ENCODE measurements at places on chromosomes 5 and 9.

GRCh38 chr9:85949586-85950335, 8.8 kb downstream of the NAA35 start:
- DNase-seq = no peak
- H3K4me3 ChIP-seq = no peak overlapping the region
- H3K36me3 ChIP-seq = no peaks in the 10 kb centered on the region
- no peak overlapping the region for H3K27ac ChIP-seq
- H3K27me3 ChIP-seq = no peaks in the 10 kb centered on the region
- H3K4me1 ChIP-seq = no peaks in the 10 kb centered on the region

DNA sequence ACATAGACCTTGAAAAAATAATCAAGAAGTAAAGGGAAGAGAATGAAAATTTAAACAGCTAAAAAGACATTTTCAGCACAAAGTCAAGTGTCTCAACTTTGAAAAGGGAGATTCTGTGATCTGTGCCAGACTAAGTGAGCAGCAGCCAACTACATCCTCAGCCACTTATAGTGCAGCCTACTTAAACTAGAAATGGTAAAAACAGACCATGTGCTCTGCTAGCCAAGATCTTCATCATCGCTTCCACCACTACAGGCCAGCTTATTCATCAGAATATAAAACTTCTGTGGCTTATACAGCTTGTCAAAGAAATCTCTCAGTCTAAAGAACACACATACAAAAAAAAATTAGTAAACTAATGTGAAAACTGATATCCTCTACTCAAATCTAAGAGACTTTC, 63.5 kb downstream of the CEMIP2 start:
- H3K27ac ChIP-seq = no peak overlapping the region
- H3K27me3 ChIP-seq = no peaks in the 10 kb centered on the region
- H3K4me3 ChIP-seq = no peak overlapping the region
- H3K36me3 ChIP-seq = peaks cover 12% of the 10 kb centered on the region

DNA sequence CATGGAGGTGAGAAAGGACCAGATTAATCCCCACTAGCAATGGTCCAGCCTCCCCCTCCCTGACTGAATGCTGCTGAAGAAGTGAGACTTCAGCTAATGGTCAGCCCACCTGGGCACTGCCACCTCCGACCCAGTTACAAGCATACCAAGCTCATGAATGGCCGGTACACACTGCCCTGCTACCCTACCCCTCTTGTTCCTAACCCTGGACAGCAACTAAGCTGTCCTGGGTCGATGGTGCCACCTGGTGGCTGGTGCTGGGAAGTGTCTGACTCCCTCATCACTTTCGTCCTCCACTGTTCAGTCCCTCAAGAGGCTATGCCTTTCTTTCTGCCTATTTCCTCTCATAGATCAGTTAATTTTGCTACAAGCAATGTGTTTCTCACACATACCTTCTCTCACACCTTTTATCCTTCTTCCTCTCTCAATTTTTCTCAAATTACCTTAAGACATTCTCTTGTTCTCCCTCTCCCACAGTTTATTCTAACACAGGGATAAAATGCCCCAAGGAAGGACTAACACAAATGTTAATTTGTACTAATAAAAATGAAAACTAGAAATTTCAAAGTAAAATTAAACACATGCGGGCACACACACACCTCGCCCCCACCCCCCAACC, 42.4 kb downstream of the PAX5 start:
- no peaks in the 10 kb centered on the region for H3K36me3 ChIP-seq
- DNase-seq = peak; percentile 54
- no peak overlapping the region for H3K27ac ChIP-seq
- H3K4me1 ChIP-seq = peaks cover 5% of the 10 kb centered on the region

DNA sequence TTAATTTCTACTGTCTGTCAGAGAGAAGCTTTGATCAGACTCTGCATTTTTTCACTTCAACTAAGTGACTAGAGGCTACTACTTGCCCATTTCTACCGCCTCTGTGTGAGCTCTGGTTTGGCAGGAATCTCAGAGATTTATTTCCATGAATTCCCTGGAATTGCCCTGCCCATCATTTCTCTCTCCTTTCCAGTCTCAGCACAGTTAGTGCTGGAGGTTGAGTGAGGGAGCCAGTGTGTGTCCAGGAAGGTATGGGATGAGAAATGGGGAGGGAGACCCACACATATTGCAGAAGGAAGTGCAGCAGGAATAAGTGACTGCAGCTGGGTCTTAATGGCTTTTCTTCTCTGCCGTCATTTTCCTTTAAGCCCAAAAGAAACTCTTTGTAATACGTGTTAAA, 443.1 kb upstream of the ZNF462 start:
- no peaks in the 10 kb centered on the region for H3K27me3 ChIP-seq
- no peak overlapping the region for H3K4me3 ChIP-seq
- H3K36me3 ChIP-seq = no peaks in the 10 kb centered on the region
- peaks cover 2% of the 10 kb centered on the region for H3K4me1 ChIP-seq
- no peak overlapping the region for H3K27ac ChIP-seq

DNA sequence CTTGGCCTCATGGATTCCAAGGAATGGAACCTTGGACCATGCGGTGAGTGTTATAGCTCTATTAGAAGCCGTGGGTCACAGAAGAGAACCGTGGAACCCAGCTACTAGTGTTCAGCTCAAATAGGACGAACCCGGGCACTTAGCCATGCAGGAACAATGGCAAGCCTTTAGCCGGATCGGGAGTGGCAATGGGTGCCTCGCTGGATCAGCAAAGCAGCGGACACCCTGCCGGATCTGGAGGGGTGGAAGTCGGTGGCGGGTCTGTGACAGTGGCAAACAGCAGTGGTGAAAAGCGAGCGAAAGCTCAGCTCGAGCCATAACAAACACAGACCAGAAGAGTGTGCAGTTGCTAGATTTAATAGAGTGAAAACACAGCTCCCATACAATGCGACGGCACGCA, 2.4 kb upstream of the CDO1 start:
- H3K36me3 ChIP-seq = no peaks in the 10 kb centered on the region
- H3K27me3 ChIP-seq = peaks cover 10% of the 10 kb centered on the region
- no peak overlapping the region for H3K4me3 ChIP-seq
- H3K4me1 ChIP-seq = peaks cover 1% of the 10 kb centered on the region
- no peak for DNase-seq
- no peak overlapping the region for H3K27ac ChIP-seq

GRCh38 chr9:37700131-37700530, 49.4 kb downstream of the FRMPD1 start:
- no peaks in the 10 kb centered on the region for H3K27me3 ChIP-seq
- DNase-seq = no peak
- no peak overlapping the region for H3K27ac ChIP-seq

- no peaks in the 10 kb centered on the region for H3K36me3 ChIP-seq
- peaks cover 6% of the 10 kb centered on the region for H3K4me1 ChIP-seq
- H3K27me3 ChIP-seq = no peaks in the 10 kb centered on the region
Observed at GRCh38 chr9:124618476-124618875, 111.3 kb upstream of the NR5A1 start.

DNA sequence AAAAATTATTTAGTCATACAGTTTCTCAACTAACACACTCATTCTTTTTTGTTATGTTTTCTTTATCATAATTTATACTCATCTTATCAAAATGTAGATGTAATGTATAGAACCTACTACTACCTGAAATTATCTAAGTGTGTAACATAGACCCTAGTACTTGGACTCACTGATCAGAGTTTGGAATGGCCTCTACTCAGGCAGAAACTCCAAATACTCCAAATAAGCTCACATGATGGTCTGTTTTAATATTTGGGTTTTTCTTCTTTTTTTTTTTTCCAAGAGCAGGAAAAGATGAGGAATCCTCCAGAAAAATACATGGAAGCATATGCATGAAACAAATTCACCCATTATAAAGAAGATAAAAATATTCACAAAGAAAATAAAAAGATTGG, 126.3 kb downstream of the PDE4D start:
- DNase-seq = no peak
- peaks cover 7% of the 10 kb centered on the region for H3K27me3 ChIP-seq
- no peaks in the 10 kb centered on the region for H3K4me1 ChIP-seq
- no peak overlapping the region for H3K4me3 ChIP-seq
- H3K36me3 ChIP-seq = no peaks in the 10 kb centered on the region

- no peaks in the 10 kb centered on the region for H3K27me3 ChIP-seq
- no peak overlapping the region for H3K4me3 ChIP-seq
Observed at GRCh38 chr9:77947651-77948050, 84.0 kb downstream of the GNAQ start.

DNA sequence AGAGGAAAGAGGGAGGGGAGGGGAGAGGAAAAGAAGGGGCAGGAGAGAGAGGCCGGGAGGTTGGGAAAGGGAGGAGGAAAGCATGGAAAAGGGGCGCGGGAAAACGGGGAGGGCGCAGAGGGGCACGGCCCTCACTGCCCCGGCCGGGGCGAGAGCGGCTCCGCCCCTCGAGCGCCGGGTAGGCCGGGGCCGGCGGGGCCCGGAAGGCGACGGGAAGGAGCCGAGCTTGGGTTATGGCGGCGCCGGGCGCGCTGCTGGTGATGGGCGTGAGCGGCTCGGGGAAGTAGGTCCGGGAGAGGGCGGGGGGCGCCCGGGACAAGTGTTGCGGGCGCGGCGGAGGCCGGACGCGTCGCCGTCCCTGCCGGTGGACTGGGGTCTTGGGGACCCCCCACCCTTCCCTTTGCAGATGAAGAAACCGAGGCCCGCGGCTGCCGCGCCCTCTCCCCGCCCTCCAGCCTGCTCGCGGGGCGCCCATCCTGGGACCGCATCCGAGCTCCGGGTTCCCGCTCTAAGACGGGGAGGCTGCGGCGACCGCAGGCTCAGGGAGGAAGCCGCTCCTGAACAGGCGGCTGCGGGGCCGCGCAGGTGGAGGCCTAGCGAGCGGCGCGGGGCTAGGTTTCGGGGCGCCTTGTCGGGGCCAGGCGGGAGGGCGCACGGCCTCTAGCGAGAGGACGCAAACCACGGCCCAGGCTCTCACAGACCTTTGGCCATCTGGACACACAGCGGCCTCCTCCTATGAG, at the start of gene IDNK:
IDNK (plus strand) TSS at position 205 of the 740 bp plus-strand sequence; CDS start at position 234, 29 bp downstream.
- H3K27ac ChIP-seq = no peak within 1 kb of the TSS
- peak within 1 kb of the TSS; percentile 61 for H3K4me3 ChIP-seq
- DNase-seq = no peak
- no peaks in the 10 kb centered on the region for H3K4me1 ChIP-seq
- H3K36me3 ChIP-seq = no peaks in the 10 kb centered on the region
